A549 treated with GW870086 at 1 μM for 4 hours (cell line): ENCODE measurements at places on chromosomes 4 and X. TPM values are rescaled to one million over a fixed set of nuclear protein-coding genes. Genes with fewer than 3 reads are reported as not detected.

Gene TLL1
- total RNA-seq: 0.14 to 0.51 TPM (median 0.21 TPM) in 5 replicates

Gene SOWAHB
- not detected in 5 replicates for total RNA-seq

Gene SCML1
- total RNA-seq: 4.3 to 7.0 TPM (median 6.2 TPM) in 5 replicates

Gene TMEM31
- not detected in 5 replicates for total RNA-seq

Gene SMAD1
- total RNA-seq: 8.0 to 11.2 TPM (median 10.0 TPM) in 5 replicates

Gene SULT1B1
- 0.02 TPM in 2 of 5 replicates, not detected in the others for total RNA-seq

Gene CSAG3
- not detected in 5 replicates for total RNA-seq

Gene IQCM
- total RNA-seq: not detected in 5 replicates

Gene TTC29
- total RNA-seq: not detected in 5 replicates

Gene DRP2
- 0.06 to 0.19 TPM (median 0.16 TPM) in 5 replicates for total RNA-seq

Gene LUZP4
- not detected in 5 replicates for total RNA-seq

Gene PABPC1L2A
- total RNA-seq: not detected in 5 replicates

Gene UGT2B7
- 0.15 to 0.37 TPM (median 0.19 TPM) in 5 replicates for total RNA-seq

Gene HPGDS
- not detected in 5 replicates for total RNA-seq

Gene MAGEB2
- total RNA-seq: not detected in 5 replicates

Gene USO1
- 19.2 to 26.2 TPM (median 24.4 TPM) in 5 replicates for total RNA-seq

Gene IL1RAPL2
- not detected in 5 replicates for total RNA-seq

Gene FGFBP2
- total RNA-seq: 0.13 to 0.16 TPM (median 0.16 TPM) in 3 of 5 replicates, not detected in the others

Gene MTMR8
- 0.46 to 0.80 TPM (median 0.53 TPM) in 5 replicates for total RNA-seq

Gene NIPAL1
- total RNA-seq: 0.65 to 1.3 TPM (median 0.86 TPM) in 5 replicates
